ENCODE measurements at places on chromosomes 2 and 18.
A peak's percentile ranks its signal among the peaks of the same experiment; 100 is the strongest.

DNA sequence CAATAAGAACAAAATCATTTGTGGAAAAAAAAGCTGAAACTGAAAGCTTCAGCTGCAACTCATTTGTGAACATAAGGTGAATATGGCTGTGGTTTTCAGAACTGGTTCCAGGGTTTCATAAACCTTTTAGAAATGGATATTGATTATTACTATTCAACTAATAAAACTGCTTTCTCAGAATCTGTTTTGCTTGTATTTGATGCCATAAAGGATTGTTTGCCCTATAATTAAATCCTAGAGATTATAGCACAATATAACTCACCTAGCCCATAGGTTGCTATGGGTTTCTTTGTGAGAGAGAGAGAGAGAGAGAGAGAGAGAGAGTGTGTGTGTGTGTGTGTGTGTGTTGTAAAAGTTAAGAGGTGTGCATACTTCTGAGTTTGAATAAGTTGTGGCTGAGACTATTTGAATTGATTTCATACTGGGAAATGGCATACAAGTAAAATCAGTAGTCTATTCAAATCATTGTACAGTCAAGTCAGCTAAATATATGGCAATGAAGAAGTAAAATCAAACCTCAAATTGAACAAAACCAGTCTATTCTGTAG, 339.2 kb downstream of the ARHGAP15 start:
- DNase-seq = peak; percentile 79

GRCh38 chr2:191740016-191740419, 62.1 kb downstream of the NABP1 start:
- DNase-seq = peak; percentile 60

- no peak for DNase-seq
These were observed 40.1 kb upstream of the GRB14 start for GRCh38 chr2:164661349-164661748.

DNA sequence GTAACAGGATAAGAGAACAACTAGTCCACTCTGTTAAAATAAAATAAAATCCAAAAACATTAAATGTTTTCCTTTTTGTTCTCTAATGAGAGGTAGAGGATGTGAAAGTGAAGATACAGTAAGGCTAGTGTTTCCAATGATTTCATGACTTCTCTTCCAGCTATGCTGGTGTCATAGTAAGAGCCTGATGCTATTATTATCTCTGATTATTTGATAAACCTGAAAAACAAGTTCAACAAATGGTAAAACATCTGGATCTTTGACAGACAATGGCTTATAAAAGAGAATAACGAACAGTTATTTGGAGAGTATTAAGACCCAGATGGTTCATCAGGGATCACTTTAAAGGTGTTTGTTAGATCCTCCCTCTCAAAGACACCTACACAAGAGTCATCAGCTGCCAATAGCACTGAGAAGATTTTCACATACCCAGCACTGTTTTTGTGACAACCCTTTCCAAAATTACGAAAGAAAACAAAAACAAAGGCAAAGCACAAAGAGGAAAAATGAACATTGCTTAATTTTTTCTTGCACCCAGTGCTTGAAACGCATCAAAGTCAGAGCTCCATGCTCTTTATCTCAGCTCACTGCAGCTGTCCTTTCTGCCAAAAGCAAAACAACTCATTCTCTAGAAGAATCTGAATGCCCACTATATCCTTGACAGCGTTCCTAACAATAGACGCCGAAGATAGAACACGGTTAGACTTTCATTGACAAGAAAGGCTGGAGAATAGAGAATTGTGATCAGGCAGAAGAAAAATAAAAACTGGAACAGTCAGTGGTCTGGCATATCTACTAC, 168.6 kb downstream of the SLC8A1 start:
- no peak for DNase-seq

DNA sequence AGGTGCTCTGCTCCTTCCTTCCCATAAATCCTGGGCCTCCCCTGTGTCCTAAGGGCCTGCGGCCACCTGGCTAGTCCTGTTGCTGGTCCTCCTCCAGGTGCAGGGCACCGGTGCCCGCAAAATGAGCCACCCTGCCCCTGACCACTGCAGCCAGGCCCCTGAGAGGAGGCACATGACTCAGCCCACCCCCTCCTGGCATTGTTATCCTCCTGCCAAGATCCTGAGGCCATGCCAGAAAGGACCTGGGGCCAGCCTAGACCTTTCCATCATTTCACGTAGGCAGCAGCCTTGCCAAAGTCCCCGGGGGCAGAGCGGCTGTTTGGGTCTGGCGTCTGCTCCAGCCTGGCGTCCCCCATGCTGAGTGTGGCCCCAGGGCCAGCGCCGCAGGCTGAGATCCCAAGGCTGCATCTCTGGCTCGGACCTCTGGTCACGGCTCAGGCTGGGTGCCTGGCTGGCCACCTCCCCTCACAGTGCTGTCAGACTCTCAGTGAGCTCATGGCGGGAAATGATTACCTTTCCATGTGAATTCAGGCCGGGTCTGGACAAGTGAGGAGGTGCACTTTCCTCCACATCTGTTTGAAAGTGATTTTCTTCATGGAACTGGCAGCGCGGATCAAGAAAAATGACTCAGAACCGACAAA, 81.0 kb downstream of the NDUFA10 start:
- no peak for DNase-seq

- DNase-seq = no peak
These were observed 15.8 kb downstream of the PLEKHA3 start for GRCh38 chr2:178496049-178496448.

DNA sequence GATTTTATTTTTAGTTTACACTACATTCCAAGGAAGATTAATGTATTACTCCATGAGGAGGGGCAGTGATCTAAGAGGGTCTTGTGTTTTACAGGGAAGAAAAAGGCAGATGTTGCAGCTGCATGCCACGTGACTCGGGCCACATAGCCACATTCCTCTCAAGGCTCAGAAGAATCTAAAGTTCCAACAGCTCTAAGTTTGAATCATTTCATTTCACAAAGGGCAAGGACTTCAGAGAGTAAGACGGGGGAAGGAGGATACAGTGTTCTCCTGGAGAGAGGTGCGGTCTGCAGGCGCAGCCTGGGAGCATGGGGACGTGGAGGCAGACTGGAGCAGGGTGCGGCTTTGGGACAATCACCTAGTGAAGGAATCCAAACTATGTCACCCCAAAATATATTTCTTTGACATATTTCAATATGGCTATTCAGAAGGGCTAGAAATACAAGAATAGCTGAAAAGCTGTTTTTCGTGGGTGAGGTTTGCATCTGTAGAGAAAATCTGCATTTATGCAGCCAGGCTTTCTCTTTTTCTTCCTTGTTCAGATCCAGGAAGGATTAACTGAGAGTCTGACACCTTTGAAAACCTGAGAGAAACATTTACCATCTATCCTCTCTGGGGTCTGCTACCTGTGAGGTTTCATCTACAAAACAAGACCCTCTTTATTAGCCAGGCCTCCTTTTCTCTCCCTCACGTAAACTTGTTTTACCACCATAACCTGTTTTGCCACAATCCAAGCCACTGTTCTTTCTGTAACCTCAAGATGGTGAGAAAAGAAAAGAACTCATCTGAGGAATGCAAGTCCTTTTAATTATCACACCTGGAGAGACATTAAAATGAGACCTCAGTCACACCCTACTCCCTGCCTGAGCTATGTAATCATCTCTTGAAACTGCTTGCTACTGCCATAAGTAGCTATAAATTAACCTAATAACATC, 165.1 kb upstream of the NDUFV2 start:
- no peak for DNase-seq

GRCh38 chr2:224650815-224651439, 65.2 kb downstream of the CCDC195 start:
- peak; percentile 61 for DNase-seq

GRCh38 chr2:30662268-30663131, 144.7 kb downstream of the CAPN13 start:
- no peak for DNase-seq

- no peak for DNase-seq
These were observed 48.1 kb downstream of the GALNT3 start for GRCh38 chr2:165745916-165746315.

- DNase-seq = peak; percentile 60
These were observed 634 bp downstream of the CREB1 start for GRCh38 chr2:207530160-207531031.

DNA sequence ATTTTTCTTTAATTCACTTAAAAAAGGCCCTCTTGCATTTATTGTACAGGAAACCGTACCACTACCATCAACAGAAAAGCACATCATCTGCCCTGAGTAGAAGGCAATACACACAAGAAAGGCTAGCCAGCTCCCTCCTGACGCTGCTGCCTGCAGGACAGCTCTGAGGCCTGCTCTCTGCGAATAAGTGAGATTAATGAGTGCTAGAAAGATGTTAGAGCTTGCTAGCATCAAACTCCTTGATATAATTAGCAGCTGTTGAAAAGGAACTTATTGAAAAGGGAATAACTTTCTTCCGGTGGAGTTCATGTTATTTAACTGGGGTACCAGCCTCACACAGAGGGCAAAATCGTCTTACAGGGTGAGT, 56.1 kb downstream of the INHBB start:
- DNase-seq = no peak

DNA sequence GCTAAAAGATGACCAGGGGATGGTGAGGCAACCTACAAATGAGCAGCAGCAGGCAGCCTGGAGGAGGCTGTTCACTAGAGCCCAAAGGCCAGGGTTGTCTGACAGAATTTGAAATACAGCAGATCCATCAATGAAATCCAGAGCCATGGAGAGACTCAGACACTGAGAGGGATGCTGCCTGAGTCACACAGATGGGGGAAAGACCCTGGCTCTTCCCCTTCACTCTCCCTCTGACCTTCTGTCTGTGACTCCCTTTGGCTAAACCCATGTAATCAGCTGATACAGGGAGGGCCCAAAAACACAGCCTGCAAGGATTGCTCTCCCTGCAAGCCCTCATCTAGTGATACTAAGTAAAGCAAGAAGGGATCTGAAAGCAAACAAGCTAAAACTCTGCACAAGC, 166.5 kb upstream of the SPOPL start:
- no peak for DNase-seq

DNA sequence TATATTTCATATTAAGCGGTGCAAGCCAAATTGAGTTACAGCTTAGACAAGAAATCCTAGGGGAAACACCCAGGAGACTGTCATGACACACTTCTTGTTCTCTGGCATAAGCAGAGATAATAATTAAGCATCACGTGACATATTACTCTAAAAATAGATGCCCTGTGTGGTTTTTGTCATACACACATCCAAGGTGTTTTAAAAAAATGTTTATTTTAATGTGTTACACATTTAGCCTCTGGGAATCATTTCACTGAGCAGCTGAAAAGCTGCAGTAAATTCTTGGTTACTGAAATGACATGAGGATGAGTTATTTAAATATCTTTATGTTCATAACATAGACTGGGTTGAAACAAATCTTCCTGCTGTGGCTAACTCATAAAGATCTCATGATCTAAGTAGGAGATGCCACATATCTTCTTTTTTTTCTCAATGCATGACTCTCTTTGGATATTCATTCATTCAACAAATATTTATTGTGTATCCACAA, 38.0 kb upstream of the ERMN start:
- peak; percentile 1 for DNase-seq

- DNase-seq = peak; percentile 82
These were observed 3.4 kb upstream of the HS6ST1 start for GRCh38 chr2:128321784-128322714.

GRCh38 chr18:61595615-61596251, 262.5 kb downstream of the CDH20 start:
- no peak for DNase-seq

DNA sequence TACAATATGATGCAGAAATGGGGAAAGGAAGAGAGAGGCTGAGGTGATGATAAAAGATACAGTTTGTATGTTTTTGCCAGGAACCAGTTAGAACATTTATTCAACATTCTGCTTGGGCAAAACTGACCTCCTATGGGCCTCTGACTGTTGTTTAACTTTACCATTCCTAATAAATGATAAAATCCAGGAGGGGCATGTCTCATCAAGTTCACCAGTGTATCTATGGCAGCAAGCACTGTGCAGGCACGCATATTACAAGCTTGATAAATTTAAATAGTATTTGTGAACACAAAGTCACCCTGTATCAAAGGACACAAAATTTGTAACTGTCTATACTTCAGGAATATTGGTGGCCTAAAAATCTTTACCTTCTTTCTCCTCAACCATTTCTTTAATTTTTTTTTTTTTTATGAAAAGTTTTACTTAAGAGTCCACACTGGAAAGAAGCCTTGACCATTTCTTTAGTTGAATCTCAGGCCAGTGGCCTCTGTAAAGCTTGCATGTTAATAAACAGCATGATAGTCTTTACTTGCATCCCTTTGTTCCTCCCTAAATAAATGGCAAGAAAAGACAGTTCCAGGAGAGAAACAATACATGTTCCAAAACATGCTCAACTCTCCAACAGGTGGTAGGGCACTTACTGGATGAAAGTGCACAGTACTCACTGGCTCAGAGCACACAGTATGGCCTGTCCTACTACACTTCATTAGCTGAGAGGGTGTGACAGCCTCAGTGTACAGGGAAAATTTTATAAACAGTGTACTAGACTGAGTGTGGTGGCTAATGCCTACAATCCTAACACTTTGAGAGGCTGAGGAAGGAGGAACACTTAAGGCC, 52.3 kb downstream of the SOS1 start:
- DNase-seq = no peak

DNA sequence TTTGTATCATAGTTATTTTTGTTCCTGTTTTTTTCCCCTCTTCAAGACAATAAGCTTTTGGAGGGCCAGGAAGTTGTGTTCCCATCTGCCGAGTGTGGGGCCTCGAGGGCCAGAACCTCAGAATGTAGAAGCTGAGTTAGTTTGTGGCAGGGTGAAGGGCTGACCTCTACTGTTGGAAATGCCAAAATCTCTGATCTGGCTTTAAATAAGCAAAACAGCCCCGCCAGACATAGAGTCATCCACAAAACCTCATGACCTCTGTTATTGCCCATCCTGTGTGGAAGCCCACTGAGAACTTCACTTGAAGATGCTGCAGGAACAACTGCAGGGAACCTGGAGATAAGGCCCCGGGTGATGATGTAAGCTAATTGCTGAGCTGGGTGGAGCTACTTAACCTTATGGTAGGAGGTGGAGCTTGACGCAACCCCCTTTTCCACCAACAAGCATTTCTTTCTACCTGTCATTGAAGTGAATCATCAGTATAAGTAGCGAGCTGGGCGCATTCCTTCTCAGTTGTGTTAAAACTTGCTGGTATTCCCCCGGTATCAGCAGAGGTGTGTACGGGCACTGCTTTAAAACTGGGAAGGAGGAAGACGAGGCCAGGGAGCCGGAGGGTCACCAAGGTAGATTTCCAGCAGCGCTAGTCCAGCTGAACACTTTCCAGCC, 177.2 kb downstream of the NEDD4L start:
- no peak for DNase-seq

DNA sequence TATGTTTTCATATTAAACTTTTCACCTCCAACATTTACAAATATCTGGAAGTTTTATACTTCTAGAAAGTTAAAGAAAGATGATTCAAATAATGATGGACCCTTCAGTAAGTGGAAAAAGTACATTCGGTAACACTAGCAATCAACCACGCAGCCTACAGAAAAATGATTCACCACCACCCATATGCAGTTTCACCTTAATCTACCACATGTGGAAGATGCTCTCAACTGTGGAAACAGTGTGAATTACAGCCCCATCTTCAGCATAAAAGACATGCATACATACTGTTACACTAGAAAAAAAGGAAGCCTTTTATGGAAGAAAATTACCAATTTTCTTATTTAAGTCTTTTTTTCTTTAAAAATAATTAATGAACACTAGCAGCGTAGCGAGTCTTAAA, 1.1 kb downstream of the SLC38A11 start:
- no peak for DNase-seq

- no peak for DNase-seq
These were observed 12.5 kb upstream of the MAL start for GRCh38 chr2:95012881-95013550.

- no peak for DNase-seq
These were observed 243.8 kb downstream of the DLGAP1 start for GRCh38 chr18:4211111-4211837.

- DNase-seq = no peak
These were observed 1293.2 kb upstream of the FAM98A start for GRCh38 chr2:34892256-34892655.

- DNase-seq = no peak
These were observed 138.7 kb upstream of the AQP4 start for GRCh38 chr18:27004056-27004829.

Data from activated CD4-positive, alpha-beta T cell treated with anti-CD3 and anti-CD28 coated beads, Interleukin-2, amount 50 U/mL, for 16 hours (primary cell).